ENCODE measurements at places on chromosomes 3 and 15. TPM values are rescaled to one million over a fixed set of nuclear protein-coding genes. Genes with fewer than 3 reads are reported as not detected.

DNA sequence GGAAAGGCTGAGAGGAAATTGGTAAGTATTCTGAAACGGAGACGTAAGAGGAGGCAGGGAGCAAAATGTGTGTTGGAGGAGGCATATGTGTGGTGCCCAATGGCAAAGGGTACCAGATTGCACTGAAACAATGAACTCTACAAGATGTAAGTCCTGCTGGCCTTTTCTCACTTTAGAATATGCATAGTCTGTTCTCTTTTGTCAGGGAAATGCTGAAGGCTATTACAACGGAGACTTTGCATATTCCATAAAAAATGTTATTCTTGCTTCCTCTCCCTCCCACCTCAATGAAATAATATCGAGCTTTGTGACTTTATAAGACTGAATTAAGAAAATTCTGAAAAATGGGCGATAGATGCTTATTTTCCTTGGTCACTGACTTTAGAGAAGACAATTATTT lies 85.9 kb downstream of the PEX5L start:
- no peak for DNase-seq

DNA sequence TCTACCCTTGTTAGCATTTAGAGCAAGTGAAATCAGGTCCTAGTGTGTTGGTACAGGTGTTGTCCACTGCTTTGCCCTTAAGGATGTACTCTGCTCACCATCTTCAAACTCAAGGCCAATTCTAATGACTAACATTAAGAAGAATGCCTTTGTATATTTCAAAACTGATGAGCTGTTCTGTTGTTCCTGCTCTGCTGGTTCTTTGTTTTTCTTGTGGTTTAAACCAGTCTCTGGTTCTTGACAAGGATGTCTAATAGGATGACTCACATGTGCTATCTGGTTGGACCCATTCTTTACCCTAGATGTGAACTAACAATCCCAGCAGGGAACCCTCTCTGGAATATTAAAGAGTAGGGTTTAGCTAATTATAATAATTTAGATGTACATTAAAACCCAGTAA lies 17.3 kb downstream of the ABHD5 start:
- no peak for DNase-seq

- DNase-seq = no peak
Measured at GRCh38 chr3:134822090-134822489, 27.0 kb downstream of the EPHB1 start.

DNA sequence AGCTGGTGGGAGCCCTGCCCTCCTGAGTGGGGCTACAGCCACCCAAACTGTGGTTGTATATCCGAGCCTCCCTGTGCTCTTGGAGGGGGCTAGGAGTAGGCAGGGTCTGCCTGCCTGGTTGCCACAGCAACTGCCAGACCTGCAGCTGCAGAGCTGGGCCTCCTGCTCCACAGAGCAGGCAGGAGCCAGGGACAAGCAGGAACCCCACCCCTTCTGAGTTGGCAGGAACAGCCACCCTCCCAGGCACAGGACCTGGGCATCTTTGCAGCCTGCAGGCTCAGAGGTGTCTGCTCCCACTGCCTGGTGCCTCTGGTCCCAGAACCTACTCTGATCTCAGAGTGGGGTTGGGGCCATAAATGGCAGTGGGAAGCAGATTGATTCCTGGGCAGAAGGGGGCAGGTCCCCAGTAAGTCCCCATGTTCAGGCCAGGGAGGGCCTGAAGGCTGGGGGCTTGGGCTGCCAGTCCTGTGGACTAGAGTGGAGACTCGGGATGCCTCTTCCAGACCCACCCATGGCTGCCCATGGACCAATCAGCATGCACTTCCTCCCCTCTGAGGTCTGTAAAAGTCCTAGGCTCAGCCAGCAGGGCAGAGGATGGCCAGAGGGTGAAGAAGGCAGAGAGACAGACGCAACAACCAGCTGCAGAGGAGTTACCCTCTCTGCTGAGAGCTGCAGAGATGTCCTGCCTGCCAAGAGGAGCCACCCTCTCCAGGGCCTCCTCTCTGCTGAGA lies 10.3 kb upstream of the LRRC31 start:
- no peak for DNase-seq

The TMCO5A gene
- total RNA-seq = not detected

The CD86 gene
- 3.0 TPM for total RNA-seq

All from ureter (tissue), 1 donor.